ENCODE measurements at places on chromosomes 4 and X. TPM values are rescaled to one million over a fixed set of nuclear protein-coding genes. Genes with fewer than 3 reads are reported as not detected.

C4orf50 gene
- 0.63 TPM for total RNA-seq

ZAR1 gene
- not detected for total RNA-seq

FRAS1 gene
- total RNA-seq, result 0.31 TPM

KDM6A gene
- 121 TPM for total RNA-seq

RAB41 gene
- not detected for total RNA-seq

CCNG2 gene
- total RNA-seq, result 40.6 TPM

NONO gene
- 370 TPM for total RNA-seq

LINC00632 gene
- 0.16 TPM for total RNA-seq

HHIP gene
- total RNA-seq, result not detected

TMEM31 gene
- not detected for total RNA-seq

SEC24B gene
- total RNA-seq, result 38.6 TPM

TMEM271 gene
- total RNA-seq, result not detected

MAB21L2 gene
- not detected for total RNA-seq

RAB33A gene
- 4.4 TPM for total RNA-seq

WNK3 gene
- 0.05 TPM for total RNA-seq

CASP3 gene
- 20.9 TPM for total RNA-seq

FOXR2 gene
- total RNA-seq, result not detected

OTC gene
- not detected for total RNA-seq

DMRTC1 gene
- total RNA-seq, result not detected

AKAP14 gene
- total RNA-seq, result not detected

BMX gene
- total RNA-seq, result not detected

FAM184B gene
- total RNA-seq, result not detected

ADH6 gene
- total RNA-seq, result not detected

GTPBP6 gene
- total RNA-seq, result 62.8 TPM

WDR17 gene
- total RNA-seq, result 0.07 TPM

BEND2 gene
- 0.16 TPM for total RNA-seq

MXRA5 gene
- total RNA-seq, result not detected

FREM3 gene
- total RNA-seq, result not detected

CXCL1 gene
- total RNA-seq, result not detected

ESX1 gene
- total RNA-seq, result not detected

MAGEB17 gene
- not detected for total RNA-seq

MAGEA11 gene
- total RNA-seq, result not detected

GPR50 gene
- total RNA-seq, result not detected

BTK gene
- 48.2 TPM for total RNA-seq

SSX3 gene
- total RNA-seq, result not detected

MAGEC1 gene
- total RNA-seq, result not detected

COX7B2 gene
- not detected for total RNA-seq

PRR32 gene
- total RNA-seq, result not detected

EPGN gene
- not detected for total RNA-seq

SERTM2 gene
- total RNA-seq, result not detected

HAUS3 gene
- total RNA-seq, result 38.0 TPM

AGTR2 gene
- not detected for total RNA-seq

CXorf38 gene
- total RNA-seq, result 27.5 TPM

GPRASP1 gene
- 11.2 TPM for total RNA-seq

IL2 gene
- total RNA-seq, result not detected

NKX3-2 gene
- total RNA-seq, result not detected

MGARP gene
- 0.63 TPM for total RNA-seq

FAT4 gene
- 8.0 TPM for total RNA-seq

F8A3 gene
- 15.6 TPM for total RNA-seq

PPP4R3C gene
- total RNA-seq, result not detected

BMP3 gene
- not detected for total RNA-seq

CENPVL1 gene
- not detected for total RNA-seq

Data from natural killer cell (primary cell).